Sciatic nerve (tissue), 2 donors: ENCODE measurements at places on chromosomes 7 and 10. TPM values are rescaled to one million over a fixed set of nuclear protein-coding genes. Genes with fewer than 3 reads are reported as not detected.

Gene OR2A1
- 0.22 TPM for total RNA-seq

Gene ADAM12
- total RNA-seq = 5.8 TPM

Gene DCLRE1A
- 4.1 TPM for total RNA-seq

Gene SPDYE16
- total RNA-seq = 1.9 TPM

Gene CLDN15
- total RNA-seq = 17.4 TPM

Gene ZNF716
- total RNA-seq = not detected

Gene DKK1
- total RNA-seq = 3.3 TPM

Gene SRRM3
- total RNA-seq = 2.9 TPM

DNA sequence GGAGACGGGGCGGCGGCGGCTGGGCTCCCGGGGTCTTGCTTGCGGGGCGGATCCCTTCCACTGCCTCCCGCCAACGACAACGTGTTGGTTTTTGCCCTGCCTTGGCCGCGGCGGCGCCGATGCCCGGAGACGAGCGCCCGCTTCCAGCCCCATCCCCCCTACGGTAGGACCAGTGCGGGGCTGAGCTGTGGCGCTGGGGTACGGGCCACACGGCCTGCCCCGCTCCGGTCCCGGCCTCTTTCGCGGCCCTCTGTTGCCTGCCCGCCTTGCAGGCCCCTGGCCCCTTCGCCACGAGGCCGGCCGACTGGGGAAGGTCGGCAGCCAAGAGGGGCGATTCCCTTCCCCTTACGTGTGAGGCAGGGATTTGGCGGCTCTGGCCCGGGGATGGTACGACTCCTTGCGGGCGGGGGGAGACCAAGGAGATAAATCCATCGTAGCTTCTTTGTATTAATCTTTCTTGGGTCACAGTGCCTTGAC is 488 bp downstream of the EIF4H start:
- peak; percentile 69 for DNase-seq

GRCh38 chr7:104296900-104297299 is 31.5 kb upstream of the LHFPL3 start:
- DNase-seq = no peak

DNA sequence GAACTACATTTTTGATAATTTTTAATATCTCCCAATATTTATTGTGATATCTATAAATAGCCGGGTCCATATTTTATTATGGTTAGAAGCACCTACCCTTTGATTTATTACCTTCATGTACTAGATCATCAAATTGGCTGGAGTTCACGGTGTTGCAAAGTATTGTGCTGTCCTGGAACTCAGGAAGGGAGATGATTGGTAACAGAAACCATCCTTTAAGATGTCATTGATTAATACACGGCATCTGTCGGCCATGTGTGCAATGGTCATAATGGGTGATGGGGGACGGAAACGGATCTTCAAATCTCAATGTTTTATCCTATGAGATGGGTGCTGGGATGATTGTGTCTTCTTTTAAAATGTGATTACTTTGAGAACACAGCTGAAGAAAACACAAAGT is 157.0 kb downstream of the NEBL start:
- DNase-seq = no peak

DNA sequence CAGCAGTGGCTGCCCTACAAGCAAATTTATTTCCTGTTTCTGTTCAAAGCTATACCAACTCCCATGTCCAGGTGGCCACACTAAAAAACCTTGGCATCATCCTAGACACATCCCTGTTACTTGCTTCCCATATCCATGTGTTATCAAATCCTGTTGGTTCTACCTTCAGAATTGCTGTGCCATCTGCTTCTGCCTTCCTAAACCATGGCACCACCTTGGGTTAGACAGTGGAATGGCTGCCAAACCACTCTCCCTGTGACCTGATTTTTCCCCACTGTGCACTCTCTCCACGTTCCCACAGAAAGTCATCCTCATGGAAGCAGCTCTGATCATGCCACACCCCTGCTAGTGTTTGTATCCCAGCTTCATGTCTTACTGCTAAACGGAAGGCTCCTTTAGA is 697.6 kb upstream of the GALNT17 start:
- no peak for DNase-seq

DNA sequence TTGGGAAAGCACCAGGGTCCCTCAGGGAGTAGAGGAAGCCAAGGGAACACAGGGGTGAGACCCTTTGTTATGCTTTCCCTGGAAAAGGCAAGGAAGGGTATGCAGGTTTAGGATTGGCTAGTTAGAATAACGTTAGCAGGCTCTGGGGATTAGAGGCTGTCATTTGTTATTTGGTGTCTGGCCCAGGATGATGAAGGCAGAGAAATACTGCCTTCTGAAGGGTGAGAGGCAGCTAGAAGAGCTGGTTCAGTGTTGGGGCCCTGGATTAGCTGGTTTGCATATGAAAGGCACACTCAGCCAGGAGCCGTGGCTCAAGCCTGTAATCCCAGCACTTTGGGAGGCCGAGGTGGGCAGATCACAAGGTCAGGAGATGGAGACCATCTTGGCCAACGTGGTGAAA is 3.0 kb upstream of the PILRA start:
- DNase-seq = no peak

DNA sequence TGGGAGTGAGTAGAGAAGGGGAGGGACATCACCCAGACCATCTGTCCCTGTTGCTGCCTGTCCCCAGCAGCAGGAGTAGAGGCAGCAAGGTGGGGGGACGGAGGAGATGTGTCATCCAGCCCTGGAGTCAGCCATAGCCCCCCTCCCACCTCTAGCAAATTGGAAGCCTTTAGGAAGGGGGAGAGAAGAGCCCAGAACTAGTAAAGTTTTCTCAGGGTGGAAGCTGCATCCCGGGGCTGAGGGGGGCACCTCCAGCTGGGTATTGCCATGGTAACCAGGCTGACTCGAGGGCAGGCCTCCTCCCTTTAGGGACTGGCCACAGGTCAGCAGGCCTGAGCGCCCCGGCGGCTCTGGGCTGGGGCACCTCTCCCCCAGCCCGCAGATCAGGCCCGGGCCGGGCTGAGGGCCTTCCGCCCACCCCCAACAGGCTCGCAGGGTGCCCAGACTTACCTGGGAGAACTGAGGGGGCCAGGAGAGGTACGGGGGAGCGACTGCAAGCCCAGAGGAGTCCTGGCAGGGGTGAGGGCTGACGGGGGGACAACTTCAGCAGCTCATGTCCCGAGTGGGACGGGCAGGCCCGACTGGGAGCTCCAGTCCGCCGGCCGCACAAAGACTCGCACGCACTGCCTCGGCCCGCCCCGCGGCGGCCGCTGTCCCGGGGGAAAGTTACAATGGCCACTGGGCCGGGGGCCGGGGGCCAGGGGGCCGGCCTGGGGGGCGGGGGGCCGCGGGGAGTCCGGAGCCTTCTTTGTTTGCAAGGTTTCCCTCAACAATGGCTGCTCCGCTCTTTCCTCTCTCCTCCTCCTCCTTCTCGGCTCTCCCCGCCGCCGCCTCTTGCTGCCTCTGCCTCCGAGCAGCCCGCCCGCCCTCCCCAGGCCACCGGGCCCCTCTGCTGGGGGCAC is 6.0 kb downstream of the LDB1 start:
- peak; percentile 63 for DNase-seq

- no peak for DNase-seq
Observed at GRCh38 chr7:157348548-157348947, 11.7 kb downstream of the DNAJB6 start.

- DNase-seq = no peak
Observed at GRCh38 chr10:1788401-1788800, 51.1 kb upstream of the ADARB2 start.

DNA sequence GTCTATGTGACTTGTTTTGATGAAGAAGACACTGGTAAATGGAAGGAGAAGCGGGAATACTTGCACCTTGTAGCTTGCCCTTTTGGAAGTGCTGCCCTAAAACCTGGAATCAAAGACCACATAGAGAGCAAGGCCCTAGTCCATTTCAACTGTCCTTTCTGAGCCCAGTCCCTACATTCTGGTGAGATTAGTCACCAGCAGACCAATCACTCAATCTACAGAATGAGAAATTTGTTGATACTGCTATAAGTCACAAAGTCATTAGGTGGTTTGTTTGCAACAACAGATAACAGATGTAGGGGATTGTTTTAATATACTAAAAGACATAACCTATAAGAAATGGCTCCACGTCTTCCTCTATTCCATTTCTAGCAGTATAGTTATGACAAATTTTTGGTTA is 33.6 kb downstream of the WASL start:
- no peak for DNase-seq
